SIG-M5 (cell line): ENCODE measurements at places on chromosomes 16 and 17.

DNA sequence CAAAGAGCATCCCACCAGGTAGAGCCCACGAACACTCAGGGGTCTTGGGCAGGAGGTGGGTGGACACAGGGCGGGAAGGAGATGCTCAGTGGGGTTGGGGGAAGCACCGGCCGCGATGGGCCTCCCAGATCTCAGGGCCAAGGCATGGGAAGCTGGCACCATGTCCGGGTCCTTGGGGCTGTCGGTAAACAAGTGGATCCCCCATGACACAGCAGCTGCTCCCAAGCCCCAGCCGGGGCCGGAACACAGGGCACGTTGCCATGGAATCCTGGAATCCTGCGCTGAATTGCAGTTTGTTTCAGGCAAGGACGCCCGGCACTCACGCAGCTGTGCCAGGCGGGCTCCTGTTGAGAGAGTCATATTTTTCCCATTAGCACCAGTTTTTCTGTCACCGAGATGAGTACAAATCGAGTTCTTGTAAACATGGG is 23.0 kb upstream of the CHMP6 start:
- no peak for DNase-seq

- no peak for DNase-seq
Measured at GRCh38 chr16:82072313-82072712, 37.3 kb downstream of the HSD17B2 start.

DNA sequence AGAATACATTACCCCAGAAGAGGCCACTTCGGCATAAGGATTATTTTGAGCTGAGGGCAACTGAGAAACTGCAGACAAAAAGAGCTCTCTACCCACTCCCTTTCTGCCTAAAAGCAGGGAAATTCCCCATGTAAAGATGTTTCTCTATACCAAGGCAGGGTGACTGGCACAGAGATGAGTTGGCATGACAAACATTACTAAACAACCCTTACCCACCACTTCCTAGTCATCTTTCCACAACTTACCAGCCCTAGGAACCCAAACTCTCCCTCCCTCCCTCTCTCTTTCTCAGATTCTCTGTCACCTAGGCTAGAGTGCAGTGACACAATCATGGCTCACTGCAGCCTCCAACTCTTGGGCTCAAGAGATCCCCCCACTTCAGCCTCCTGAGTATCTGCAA is 68.6 kb downstream of the EMP2 start:
- DNase-seq, result no peak

- no peak for DNase-seq
Measured at GRCh38 chr16:65878347-65878746, 488.1 kb upstream of the CDH5 start.

- DNase-seq, result no peak
Measured at GRCh38 chr17:42060231-42060630, 9.8 kb upstream of the C17orf113 start.

- DNase-seq, result no peak
Measured at GRCh38 chr16:87161822-87162676, 155.1 kb downstream of the C16orf95 start.

DNA sequence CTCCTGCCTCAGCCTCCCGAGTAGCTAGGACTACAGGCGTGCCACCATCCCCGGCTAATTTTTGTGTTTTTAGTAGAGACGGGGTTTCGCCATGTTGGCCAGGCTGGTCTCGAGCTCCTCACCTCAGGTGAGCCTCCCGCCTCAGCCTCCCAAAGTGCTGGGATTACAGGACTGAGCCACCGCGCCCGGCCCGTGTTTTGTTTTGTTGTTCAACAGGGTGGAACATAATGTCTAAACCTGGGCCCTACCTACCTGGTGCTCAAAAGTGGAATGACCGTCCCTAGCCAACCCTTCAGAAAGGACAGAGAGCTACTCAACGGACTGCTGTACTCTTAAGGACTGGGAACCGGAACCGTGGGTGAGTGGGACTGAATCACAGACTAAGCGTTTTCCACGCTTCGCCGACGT is 772 bp upstream of the KIF22 start:
- no peak for DNase-seq

- DNase-seq, result no peak
Measured at GRCh38 chr16:50036426-50036825, 11.4 kb downstream of the CNEP1R1 start.
